ENCODE measurements at places on chromosomes 3 and 15.

DNA sequence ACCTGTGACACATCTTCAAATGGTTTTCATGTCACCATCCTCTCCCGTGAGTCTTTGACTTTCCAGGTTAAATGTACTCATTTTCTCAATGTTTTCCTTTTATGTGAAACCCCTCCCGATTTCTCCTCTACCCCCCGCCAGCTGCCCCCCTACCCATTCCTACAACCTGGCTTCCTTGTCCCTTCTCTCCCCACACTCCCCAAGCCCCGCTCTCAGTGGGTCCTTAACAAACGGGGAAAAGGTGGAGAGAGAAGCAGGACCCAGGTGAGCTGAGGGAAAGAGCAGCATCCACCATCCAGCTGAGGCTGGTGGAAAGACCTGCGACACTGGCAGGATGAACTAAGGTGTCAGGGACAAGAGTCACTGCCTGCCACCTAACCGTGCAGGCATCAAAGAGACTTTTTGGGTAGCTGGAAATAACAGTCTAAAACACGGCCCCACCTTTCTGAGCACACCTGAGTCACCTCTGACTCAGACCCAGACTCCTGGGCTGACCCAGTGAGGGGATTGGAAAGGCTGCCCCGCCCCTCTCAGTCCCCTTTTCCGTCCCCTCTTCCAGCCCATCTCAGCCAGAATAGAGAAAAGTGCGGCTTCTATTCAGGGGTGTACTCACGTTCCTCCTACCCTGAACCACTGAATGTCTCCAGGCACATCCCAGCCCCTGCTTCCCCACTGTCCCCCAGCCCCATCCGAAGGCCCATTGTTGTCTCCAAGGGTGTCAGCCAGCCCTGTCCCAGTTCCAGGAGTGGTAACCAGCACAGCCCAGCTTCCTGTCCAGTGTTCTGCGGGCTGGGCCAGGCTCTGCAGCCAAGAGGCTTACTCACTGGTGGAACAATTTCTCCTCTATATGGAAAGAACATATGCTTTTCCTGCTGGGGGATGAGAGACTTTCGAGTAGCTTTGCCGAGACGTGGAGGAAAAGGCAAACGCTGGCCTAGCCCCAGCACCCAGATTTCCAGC, 20.4 kb downstream of the ISG20 start:
- DNase-seq: no peak

DNA sequence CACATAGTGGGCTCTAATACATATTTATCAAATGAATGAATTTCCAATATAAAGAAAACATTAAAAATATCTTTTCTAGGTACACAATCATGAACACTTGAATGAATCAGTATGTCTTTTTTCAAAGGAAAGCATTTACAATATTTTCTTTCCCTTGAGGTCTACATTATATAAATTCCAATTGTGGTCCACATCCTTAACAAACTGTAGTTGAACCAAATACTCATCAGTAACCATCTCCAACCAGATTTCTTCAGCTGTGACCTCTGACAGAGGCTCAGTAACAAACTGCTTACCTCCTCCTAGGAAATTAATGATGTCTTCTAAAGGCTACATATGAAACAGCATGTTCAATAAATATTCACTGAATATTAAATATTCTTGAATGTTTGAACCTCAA, 58.8 kb downstream of the CFAP20DC start:
- DNase-seq: no peak

- no peak for DNase-seq
These were observed 56.5 kb upstream of the MYO5C start for GRCh38 chr15:52352086-52352485.

GRCh38 chr3:133988631-133989161, 41.0 kb downstream of the SLCO2A1 start:
- no peak for DNase-seq

DNA sequence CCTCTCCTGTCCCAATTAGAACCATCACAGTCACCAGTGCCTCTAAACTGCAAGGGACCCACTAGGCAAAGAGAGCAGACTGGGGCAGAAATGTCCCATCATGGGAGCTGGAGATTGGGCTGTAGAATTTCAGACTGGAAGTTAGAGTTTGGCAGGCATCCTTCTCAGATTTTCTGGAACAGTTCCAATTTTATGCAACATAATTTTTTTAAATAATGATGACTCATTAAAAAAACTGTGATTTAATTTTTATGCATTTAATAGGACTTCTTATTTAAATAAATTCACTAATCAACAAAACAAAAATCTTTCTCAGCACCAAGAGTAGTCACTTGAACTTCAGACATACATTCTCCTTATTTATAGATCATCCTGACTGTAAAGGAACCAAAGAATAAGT, 84.6 kb upstream of the SLC7A14 start:
- no peak for DNase-seq

DNA sequence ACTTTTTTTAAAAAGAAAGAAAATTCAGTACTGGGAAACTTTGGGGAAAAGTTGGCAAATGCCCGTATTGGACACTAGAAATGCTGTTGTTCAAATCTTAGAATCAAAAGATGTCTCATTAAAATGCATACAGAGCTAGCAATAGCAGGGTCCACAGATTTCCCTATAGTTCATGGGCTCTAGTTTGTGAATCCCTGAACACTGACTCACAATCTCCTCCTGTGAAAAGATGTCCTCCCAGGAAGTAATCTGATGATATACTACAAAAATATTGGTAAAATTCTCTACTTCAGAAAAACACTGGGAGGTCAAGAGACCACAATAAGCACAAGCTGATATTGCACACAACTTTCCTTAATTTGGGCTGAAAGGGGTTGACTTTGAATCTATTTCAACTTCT, 568.4 kb upstream of the ZNF385D start:
- no peak for DNase-seq

DNA sequence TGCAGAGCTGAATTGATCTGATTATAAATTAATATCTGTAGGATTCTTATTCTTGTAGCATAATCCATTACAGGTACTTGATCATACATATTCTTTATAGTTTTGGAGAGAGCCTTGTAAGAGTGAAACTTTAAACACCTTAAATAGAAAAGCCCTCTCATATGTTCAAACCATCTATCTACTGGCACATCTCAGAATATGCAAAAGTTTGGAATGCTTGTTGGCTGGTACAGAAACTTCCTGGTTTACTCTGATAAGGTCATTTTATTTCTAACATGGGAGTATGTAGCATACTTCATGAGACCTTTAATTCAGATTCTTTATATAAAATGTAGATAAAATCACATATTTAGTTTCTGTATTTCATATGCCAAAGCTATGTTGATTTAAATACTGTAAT, 21.9 kb upstream of the SELENOT start:
- no peak for DNase-seq

DNA sequence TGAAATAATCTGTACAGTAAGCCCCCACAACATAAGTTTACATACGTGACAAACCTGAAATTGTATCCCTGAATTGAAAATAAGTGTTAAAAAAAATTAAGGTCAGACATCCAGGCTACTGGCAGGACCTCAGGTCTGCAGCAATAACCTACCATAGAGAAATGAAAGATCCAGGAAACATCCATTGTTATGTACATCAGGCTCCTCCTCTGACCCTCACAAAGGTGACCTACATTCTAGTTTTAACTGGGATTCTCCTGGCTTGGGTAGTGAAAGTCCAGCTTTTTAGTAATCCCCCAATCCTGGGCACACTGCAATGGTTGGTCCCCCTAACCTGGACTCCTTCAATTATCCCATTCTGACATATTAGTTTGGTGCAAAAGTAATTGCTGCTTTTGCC, 749.6 kb upstream of the LMCD1 start:
- DNase-seq: no peak

DNA sequence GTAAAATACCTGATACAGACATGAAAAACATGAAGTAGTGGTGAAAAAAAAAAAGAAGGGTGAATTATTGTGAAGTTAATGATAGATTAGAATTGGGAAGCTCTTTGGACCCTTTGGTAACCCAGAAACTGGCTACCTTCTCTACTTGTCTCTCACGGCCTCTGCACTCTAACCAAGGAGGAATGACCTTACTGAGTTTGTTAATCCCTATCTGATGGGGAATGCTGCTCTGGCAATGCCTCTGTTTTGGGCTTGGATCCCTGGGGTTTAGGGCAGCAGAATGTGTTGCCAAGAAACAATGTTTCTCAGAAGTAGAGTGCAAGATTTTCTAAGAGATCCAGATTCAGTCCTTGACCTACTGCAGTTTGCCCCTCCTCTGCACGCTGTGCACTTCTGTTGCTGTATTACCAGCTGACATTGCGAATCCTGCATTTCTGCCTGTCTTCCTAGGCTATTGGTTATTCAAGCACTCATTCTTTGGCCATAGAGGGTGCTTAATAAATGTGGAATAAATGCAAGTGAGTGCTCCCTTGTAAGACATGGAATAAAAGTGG, 49.2 kb upstream of the MAP3K13 start:
- no peak for DNase-seq

DNA sequence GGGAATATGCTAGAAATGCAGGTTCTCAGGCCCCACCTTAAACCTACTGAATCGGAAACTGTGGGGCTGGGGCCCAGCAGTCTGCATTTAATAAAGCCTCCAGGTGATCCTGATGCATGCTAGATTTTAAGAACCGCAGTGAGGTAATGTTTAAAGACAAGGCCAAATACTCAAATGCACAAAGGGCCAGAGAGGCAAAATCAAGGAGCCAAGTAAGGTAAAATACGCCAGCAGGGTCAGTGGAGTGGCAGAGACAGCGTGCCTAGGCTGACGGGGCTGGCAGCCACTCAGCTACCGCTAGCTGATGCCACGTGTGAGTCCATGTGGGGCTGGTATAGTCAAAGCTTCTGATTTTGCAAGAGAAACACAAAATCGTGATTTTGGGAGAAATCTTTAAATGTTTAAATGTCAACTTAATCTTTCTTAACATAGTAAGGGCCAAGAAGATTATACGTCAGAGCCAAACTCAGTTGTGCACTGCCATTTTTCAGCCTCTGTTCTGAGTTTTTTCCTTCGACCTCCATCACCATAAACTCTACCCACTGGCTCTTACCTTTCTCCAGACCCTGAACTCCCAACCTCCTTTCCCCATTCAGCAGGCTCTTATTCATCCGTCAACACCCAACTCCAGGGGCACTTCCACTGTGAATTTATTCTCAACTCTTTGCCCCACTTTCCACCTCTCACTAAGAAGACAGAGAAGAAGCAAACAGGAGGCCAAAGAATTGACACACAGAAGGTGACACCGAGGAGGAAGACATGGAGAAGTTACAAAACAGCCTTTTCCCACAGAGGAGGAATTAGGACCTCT, 136.6 kb upstream of the RAD18 start:
- no peak for DNase-seq

All from NCI-H1092 (cell line).